ENCODE measurements at places on chromosomes 6 and 20. TPM values are rescaled to one million over a fixed set of nuclear protein-coding genes. Genes with fewer than 3 reads are reported as not detected.

Gene SAMD5
- 2.1 TPM for total RNA-seq

Gene SLPI
- total RNA-seq: 79.8 TPM

DNA sequence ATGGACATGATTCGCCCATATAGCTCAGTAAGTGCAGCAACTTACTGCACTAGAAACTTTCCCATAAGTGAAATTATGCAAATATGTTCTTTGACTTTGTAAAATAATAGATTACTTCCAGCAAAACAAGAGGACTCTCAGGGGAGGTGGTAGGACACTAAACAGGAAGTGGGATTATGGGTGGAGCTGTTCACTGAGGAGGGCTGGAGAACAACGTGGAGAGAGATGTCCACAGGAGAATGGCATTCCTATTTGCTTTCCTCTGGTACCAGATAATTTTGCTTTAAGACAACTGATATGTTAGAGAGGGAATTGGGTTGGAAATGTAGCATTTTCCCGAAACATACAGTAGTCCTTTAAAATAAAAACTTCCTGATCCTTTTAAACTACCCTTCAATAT is 3.7 kb downstream of the TPD52L1 start:
- DNase-seq: no peak

Gene MEP1A
- total RNA-seq: 0.08 TPM

DNA sequence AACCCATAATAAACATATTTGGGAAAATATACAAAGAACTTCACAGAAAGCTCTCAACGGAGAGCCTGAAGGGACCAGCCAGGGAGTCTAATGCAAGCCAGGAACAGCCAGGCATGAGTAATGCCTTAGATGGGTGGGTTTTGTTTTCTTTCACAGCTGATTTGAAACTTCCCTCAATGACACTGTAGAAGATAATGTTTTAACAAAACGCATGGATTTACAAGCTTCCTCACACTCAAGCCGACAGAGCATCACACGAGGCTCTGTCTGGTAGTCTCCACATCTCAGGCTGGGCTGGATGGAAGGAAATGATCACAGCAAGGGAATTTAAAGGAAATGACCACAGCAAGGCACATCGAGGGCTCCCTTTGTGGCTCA is 113.9 kb downstream of the GMPR start:
- no peak for DNase-seq

Measured in H4 (cell line).